AG08396 (cell line): ENCODE measurements at places on chromosomes 13 and 19.

DNA sequence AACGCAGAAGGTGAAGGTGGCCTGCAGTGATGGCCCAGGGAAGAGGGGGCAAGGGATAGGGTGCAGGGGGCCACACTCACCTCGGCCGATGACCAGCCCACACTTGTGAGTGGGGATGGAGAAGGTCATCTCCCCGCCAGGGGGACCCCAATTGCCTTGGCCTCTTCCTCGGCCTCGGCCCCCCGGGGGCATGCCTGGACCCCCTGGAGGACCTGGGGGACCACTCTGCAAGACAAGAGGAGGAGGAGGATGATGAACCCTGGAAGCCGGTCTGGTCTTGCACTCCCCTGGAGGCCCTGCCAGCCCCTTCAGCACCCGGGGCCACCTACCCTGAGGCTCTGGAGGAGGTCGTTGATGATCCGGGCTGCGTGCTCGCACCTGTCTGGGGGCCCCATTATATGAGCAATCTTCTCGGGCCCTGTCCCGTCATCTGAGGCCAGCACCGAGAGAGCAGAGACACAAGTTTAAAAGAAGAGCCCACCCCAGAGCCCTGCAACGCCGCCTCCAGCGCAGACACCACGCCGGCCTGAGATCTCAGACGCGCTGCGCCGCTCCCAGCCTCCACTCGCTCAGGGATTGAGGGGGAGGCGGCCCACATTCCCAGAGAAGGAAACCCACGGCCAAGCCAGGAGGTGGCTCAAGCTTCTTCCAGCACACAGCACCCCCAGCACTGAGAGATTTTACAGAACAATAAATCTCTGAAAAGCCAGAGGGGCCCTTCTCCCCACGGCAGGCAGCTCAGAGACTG, 7.8 kb downstream of the KHSRP start:
- no peak for DNase-seq

- no peak for DNase-seq
Observed at GRCh38 chr13:108984251-108984920, 355.0 kb downstream of the MYO16 start.

GRCh38 chr13:87925006-87925405, 253.8 kb downstream of the SLITRK5 start:
- DNase-seq = no peak

DNA sequence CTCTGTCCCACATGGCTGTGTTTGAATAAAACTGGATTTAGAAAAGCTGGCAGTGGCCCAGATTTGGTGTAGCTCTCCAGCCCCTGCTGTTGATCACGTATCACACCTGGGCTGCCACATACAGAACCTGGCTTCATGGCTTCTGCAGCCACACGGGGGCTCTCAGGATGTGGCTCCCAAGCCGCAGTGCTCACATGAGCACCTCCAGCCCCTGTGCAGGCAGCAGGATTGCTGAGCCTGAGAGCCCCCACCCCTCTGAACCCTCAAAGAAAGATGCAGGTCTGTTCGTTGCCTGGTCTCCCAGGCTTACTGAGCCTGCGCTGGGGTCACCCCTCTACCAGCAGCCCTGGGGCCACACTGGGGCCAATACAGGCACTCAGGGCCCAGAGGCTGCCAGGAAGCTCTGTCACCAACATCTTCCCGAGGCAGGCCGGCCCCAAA, 2.7 kb downstream of the PLEKHF1 start:
- DNase-seq = no peak

DNA sequence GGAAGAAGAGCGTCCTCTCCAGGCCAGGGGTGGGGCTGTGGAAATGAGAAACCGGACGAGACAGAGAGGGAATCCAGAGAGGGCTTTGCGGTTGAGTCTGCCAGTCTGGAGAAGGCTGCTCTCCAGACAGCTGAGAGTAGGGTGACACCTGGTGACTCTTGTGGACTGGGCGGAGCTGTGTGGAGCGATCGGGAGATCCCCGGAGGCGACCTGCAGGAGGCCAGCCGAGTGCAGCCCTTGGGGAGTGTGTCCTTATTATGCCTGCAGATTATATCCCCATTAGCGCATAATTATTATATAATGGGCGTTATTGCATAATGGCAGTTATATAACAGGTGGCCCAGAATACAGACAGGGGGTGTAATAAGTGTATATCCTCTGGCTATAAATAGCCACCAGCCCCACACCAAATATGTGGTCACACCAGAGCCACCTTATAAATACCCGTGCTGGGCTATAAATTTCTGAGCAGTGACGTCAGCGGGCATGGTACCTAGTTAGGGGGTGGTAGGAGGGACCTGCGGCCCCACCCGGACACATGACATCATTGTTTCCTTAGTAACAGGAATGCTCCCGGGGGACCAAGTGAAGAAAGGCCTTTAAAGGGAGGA, 41.2 kb downstream of the NFIX start:
- DNase-seq = no peak

DNA sequence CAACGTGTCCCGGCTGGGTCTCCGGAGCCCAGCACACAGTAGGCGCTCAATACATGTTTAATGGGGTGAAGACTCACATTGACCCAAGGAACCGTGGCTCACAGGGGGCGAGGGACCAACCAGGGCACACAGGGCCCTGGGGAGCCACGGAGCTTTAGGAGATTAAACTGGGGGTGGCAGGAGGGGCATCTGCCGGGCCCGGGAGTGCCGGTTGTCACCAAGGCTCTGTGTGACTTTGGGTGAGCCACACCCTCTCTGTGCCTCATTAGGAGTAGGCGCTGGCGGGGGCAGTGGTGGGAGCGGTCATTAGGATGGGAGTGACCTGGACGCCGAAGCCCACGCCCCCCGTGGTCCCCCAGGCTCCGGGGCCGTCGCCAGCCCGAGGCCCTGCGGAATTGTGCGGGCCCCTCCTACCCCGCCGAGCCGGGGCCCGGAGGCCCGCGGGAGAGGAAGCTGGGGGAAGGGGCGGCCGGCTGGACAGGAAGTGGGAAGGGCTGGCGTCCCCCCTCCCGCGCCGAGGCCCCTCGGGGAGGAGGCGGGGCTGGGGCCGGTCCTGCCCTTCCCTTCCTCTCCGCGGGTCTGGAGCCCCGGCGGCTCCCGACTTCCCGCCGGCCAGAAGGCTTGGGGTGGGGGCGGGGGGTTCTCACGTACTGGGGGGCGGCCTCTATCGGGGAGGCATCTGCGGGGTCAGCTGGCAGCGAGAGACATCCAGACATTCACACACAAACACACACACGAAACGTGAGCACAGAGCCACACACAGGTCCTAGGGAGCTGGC, 1.8 kb upstream of the SSBP4 start:
- peak; percentile 81 for DNase-seq

DNA sequence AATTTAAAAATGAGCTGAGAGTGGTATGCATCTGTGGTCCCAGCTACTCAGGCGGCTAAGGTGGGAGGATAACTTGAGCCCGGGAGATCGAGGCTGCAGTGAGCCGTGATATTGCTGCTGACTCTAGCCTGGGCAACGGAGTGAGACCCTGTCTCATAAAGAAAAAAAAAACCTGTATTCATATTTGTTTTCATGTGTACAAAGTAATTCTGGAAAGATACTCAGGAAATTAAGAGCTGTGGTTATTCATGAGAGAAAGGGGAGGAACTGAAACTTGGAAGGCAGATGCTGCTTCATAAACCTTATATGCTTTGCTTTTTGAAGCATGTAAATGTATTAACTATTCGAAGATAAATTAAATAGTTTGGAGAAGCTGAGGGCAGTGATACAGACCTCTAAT, 8.8 kb upstream of the RLN3 start:
- DNase-seq = no peak

DNA sequence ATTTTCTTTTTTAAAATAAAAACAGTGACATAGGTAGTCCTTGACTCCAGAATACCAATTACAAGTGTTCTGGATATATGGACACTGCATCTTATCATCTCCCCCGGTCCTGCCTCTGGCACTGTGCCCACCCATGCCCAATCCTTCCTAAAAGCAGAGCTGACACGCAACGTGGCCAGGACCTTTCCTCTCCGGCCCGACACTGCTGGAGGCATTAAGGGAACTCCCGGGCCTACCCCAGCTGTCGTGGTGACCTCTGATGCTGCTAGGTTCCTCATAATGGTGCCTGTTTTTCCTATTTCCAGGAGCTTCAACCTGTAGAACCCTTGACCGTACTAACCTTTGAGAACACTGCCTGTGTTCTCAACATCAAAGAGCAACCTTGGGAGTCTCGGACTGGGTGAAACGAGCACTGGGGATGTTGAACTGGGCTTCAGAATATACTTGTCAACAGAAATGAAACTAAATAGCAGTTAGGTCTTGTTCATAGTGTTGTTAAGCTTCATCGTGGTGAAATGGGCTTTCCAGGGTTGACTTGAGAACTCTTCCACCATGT, 13.9 kb upstream of the RNF113B start:
- DNase-seq = no peak

DNA sequence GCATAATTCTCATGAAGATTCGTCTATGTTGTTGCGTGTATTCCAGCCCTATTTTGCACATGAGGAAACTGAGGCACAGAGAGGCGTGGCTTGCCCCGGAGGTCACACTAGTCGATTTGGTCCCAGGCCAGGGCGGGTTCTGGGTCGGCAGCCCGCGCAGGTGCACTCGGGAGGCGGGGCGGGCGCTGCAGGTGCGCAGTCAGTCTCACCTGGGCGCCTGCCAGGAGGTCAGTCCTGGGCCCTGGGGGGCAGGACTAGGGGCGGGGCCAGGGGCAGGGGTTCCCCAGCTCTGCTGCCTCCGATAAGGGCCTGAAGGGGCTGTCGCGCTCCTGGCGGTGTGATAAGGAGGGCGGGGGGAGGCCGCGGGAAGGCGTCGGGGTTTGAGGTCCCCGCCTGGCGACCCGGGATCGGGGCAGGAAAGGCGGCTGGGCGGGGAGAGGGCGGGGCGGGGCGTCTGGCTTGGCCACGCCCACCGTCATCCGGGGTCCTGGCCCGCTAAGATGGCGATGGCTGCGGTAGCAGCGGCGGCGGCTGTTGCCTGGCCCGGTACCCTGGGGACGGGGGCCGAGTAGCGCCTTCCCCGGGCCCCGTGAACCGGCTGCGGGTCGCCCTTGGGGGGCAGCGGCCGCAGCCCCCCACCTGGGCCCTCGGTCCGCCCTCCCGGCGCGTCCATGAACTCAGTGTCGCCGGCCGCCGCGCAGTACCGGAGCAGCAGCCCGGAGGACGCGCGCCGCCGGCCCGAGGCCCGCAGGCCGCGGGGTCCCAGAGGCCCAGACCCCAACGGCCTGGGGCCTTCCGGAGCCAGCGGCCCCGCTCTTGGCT, at the start of gene ATG4D:
TSS of gene ATG4D (plus strand) at position 485 of the 822 bp plus-strand sequence. CDS start at position 672, 187 bp downstream.
- peak; percentile 99 for DNase-seq

GRCh38 chr13:38255600-38255999, 94.1 kb upstream of the UFM1 start:
- no peak for DNase-seq

DNA sequence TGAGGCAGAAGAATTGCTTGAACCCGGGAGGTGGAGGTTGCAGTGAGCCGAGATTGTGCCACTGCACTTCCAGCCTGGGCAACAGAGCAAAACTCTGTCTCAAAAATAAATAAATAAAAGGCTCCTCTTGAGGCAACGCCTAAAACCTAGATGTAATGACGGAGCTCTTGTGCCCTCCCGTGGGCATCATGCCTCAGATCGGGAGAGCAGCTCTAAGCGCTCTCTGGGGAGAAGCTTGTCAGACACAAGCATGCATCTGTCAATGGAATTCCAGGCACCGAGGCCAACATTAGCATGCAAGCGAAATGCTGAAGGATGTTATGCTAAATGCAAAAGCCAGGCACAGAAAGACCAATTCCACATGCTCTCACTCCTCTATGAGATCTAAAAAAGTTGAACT, 45.6 kb upstream of the MRI1 start:
- DNase-seq = peak; percentile 79

- peak; percentile 94 for DNase-seq
Observed at GRCh38 chr19:55206664-55207500, 2.4 kb downstream of the PTPRH start.

DNA sequence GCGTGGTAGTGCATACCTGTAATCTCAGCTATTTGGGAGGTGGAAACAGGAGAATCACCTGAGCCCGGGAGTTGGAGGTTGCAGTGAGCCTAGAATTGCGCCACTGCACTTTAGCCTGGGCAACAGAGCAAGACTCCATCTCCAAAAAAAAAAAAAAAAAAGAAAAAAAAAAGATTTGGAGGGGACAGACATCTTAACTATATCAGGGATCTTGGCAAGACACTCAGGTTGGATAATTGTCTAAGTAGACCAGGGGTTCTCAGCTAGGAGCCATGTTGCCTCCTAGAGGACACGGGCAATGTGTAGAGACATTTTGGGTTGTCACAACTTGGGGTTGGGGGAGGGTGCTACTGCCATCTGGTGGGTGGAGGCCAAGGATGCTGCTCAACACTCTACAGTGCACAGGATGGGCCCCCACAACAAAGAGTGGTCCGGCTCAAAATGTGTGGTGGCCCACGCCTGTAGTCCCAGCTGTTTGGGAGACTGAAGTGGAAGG, 1.9 kb upstream of the ZNF580 start:
- DNase-seq = no peak

GRCh38 chr19:19460761-19461265, 54.5 kb downstream of the TSSK6 start:
- peak; percentile 47 for DNase-seq
